ENCODE measurements at places on chromosomes 16 and 17. TPM values are rescaled to one million over a fixed set of nuclear protein-coding genes. Genes with fewer than 3 reads are reported as not detected.

DNA sequence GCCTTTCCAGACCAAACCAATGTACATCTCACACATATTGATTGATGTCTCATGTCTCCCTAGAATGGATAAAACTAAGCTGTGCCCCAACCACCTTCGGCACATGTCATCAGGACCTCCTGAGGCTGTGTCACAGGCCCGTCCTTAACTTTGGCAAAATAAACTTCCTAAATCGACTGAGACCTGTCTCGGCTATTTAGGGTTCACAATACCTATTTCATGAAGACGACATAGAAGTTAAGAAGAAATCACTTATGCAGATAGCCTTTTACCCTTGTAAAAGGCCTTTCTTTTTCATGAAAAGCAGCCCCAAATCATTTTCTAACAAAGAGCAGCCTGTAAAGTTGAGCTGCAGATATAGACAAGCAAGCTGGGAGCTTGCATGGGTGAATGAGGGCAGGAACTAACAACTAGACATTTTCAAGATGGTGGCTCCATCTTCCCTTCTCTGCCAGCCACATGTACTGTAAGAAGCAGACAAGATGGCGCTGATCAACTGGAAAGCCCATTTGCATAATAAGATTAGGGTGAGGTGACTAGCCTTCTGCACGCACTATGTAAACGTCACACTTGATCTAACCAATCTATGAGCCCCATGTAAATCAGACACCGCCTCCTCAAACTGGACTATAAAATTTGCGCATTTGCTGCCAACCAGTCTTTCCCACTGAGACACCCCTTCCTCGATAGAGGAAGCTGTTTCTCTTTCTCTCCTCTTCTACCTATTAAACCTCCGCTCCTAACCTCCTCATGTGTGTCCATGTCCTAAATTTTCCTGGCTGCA lies 4.7 kb upstream of the KDM8 start:
- DNase-seq: no peak

NAGS gene
- 4.9 TPM for total RNA-seq

- DNase-seq: no peak
Measured at GRCh38 chr16:14179116-14179515, 108.0 kb downstream of the MRTFB start.

- DNase-seq: no peak
Measured at GRCh38 chr17:73096866-73097265, 4.4 kb upstream of the SLC39A11 start.
